ENCODE measurements at places on chromosomes 2 and 18.

DNA sequence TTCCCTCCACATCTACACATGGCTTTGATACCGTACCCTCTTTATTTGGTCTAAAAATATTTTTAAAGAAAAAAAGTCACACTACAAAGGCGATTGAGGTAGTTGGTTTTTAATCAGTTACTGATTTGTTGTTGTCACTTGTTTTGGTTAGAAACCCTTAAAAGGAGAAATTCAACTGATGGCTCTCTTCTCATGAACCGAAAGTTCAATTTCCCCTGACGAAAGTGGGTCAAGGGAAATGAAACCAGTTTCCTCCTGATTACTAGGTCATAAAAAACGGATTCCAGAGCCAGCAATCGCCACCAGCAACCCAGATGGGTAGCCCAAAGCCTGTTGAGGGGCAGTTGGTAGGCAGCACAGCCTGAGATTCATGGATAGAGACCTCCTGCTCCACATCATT is 63.2 kb downstream of the DLGAP1 start:
- DNase-seq = no peak

- DNase-seq = no peak
Measured at GRCh38 chr2:20027705-20028434, 15.4 kb upstream of the MATN3 start.

GRCh38 chr2:164808776-164809175 is 32.8 kb downstream of the COBLL1 start:
- no peak for DNase-seq

- DNase-seq = peak; percentile 50
Measured at GRCh38 chr2:218658671-218659257, 659 bp downstream of the ZNF142 start.

DNA sequence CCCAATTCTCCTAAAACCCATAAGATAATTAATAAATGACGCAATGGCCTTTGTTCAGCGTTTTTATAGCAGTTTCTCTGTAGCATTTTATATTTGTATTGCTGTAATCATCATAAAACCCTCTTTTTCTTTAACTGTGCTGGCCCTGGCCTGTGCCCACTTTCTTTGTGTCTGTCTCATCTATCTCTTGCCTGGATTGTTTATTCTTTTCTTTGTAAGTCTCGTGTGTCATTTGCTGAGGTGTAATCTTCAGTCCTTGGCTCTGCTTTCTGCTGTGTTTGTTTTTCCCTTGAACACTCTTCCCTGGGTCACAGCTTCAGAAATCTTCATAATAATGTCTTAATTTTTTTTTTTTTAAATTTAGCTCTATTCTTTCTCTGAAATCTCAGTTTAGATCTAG is 525.8 kb upstream of the LINC00305 start:
- no peak for DNase-seq

GRCh38 chr2:15894481-15895144 is 45.7 kb upstream of the MYCN start:
- no peak for DNase-seq

DNA sequence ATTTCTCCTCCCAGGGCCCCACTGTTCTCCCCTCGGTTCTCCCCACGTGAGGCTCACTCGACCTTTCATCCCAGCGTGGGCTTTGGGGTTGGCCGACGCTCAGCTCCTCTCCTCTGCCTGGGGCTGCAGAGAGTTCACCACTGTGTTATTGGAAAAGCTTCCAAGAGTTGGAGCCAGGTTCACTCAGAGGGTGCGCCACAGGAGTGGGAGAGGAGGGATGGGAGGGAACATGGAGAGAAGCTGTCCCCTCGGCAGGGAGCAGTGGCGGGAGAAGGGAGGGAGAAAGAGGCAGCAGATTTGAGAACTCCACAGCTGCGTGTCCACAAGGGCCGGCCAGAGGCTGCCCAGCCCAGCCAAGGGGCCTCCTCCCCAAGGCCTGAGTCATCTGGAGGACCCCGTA is 197.1 kb upstream of the SMAD2 start:
- DNase-seq = no peak

DNA sequence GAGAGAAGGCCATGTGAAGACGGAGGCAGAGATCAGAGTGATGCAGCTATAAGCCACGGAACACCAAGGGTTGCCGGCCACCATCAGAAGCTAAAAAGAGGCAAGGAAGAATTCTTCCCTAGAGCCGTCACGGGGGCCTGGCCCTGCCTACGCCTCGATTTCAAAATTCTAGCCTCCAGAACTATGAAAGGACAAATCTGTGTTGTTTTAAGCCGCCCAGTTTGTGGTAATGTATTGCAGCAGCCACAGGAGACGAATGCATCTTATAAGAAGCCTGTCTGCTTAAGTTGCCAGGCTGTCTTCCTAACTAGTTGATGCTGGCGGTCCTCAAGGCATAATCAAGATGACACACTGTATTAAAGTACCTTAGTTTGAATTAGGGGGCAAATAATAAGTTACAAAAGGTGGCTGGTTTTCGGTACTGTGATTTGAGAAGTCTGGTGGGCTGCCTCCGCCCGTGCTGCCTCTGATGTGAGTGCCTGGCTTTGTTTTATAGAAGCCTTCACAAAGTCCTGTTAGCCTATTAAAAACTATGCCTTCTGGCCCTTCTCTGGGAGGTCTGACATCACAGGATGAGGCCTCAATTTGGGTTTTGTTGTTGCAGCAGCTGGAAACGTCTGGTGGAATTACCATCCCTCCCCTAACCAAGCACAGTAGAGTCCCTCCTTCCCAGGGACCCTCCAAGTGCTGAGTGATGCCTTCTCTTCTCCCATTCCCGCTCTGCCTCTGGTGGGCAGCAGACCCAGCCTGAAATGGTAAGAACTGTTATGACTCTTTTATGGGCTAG is 53.6 kb downstream of the SRD5A2 start:
- no peak for DNase-seq

DNA sequence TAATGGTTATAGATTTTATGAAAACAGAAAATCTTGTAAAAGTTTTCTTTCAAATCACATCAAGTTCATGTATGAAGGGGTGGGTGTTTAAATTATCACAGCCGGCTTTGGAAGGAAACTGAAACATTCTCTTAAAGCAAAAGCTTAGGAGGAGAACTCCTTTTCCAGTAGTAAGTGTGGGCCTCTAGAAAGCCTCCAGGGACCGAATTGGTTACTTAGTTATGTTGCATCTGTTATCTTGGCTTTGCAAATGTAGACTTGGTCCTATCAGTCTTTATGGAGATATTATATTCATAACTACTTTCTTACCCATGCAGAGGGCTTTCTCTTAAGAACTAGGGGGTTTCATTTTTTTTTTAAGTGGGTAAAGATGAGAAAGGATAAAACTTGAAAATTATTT is 7.4 kb downstream of the NAB1 start:
- DNase-seq = no peak

DNA sequence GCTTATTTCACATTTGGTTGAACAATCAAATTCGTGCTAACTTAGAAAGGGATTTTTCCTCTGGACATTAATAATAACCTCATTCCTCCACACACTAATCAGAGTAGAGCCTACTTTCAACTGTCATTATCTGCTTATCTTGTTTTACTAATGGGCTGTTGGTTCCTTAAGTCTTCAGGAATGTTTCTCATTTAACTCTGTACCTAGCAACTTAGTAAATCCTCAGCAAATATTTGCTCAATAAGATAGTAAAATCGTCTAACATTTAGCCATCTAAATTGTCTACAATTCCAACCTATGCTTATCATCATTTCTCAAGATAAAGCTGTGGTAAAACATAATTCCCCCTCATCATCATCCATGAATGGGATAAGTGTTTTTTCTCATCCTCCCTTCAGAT is 98.1 kb downstream of the CDH2 start:
- DNase-seq = no peak

GRCh38 chr18:34003687-34004086 is 221.0 kb downstream of the NOL4 start:
- DNase-seq = no peak
